ENCODE measurements at places on chromosomes 1 and 21.

GRCh38 chr21:14956807-14957206 is 108.0 kb downstream of the NRIP1 start:
- DNase-seq = no peak

- DNase-seq = no peak
Observed at GRCh38 chr1:167332503-167332902, 111.8 kb downstream of the POU2F1 start.

GRCh38 chr1:161198194-161198896 is 509 bp downstream of the ADAMTS4 start:
- no peak for DNase-seq

DNA sequence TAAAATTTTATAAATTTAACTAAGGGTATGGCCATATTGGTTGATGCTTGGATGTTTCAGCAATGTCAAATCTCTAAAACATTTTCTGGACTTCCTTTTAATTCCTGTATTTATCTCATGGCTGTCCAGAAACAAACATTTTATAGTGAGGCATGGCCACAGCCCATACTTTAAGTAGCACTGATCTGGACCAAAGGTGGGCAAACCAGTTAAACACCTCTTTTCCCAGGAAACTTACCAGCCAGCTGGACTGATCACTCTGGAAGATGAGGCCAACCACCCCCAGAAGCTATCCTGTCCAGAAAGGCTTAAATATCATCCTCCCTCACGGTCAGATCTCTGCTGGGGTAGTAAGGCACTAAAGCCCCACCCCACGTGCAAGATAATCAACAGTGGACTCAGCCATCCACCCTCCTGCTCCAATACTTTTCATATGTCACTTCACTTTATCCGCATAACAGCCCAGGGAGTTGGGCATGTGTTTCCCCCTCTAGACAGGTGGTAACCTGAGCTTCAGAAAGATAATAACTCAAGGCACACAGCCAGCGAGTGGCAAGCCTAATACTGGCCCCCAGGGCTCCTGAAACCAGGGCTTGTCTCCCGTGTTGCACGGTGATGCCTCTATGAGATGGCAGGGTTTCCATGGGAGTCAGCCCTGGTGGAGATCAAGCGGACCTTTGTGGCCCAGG is 120.5 kb upstream of the NGF start:
- no peak for DNase-seq

GRCh38 chr21:36563341-36563926 is 83.5 kb upstream of the CLDN14 start:
- DNase-seq = no peak

DNA sequence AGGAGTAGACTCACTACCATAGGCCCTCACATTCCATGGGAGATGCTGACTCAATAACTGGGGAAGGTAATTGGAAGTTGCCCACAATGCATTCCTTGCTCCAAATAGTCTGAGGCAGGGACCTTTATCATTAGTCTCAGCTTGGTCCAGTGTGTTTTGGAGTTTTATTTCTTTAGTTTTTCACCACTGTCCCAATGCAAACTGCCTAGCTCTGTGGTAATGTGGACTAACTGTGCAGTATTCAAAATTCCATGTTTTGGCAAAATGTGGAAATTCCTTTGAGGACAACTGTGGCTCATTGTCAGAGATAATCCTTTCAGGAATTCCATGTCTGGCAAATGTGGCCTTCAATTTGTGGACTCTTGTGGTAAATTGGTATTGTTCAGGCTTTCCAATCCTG is 78.1 kb upstream of the PAPPA2 start:
- DNase-seq = no peak

DNA sequence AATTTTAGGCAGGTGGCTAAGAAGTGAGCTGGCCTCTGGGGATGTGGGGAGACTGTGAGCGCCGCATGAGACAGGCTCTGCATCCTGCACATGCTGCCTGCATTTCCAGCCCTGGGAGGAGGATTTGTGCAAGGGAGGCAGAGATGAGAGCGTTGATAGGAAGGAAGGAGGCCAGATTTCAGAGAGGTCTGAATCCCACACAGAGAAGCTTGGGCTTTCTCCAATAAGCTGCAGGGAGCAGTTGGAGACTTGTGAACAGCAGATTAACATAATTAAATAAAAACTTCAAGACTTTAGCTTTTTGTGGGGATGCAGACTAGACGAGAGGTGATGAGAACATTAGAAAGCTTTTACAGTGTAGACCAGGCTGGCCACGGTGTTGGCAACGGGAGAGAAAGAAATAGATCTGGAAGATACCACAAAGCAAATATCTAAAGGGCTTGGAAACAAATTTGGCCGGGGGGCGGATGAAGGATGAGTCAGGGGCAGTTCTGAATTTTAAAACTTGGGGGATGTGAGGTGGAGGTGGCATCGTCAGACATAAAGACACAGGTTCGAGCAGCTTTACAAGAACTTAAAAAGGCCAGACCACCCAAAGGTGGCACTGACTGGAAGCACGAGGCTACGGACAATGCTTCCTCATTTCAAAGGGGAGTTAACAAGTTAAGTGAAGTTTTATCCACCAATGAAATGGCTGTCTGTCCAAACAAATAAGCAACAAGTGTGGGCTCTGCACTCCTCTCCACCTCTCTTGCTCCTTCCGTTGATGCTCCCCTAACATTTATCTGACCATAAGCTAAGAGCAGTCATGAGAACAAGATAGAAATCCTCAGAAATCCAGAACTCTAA is 57.0 kb downstream of the HIVEP3 start:
- DNase-seq = no peak

- DNase-seq = no peak
Observed at GRCh38 chr1:226596531-226597165, 48.1 kb downstream of the STUM start.

GRCh38 chr1:19786988-19787423 is 12.7 kb downstream of the TMCO4 start:
- no peak for DNase-seq

DNA sequence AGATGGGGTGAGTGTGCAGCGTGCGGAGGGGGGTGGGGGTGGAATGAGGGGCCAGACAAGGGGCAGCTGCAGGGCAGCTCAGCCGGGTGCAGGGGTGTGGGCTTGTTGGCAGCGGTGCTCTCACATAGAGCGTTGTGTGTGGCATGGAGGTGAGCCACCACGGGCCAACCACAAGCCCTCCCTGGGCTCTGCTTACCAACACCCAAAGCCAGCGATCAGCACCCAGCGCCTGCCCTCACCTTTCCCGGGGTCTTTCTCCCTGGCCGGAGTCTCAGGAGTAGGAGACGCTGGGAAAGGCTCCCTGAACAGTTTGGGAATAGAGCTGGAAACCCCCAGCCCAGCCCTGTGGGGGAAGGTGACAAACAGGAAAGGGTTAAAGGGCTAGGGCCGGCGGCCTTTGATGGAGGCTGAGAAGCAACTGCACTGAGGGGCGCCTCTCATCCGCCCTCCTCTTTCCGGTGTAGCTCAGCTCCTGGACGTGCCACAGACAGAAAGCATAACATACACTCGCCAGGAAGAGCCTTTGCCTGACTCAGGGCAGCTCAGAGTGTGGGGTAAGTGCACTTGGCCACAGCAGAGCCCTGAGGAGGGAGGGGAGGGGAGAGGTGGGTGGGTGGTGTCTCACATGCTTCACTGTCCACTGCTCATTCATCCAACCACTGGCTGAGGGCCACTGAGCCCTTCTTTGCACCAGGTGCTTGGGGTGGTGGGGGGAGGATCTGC is 577 bp downstream of the IKBKE start:
- peak; percentile 59 for DNase-seq

GRCh38 chr1:234230414-234230862 is 142.8 kb upstream of the COA6 start:
- DNase-seq = no peak

GRCh38 chr1:95057351-95057750 is 15.4 kb downstream of the ALG14 start:
- no peak for DNase-seq

DNA sequence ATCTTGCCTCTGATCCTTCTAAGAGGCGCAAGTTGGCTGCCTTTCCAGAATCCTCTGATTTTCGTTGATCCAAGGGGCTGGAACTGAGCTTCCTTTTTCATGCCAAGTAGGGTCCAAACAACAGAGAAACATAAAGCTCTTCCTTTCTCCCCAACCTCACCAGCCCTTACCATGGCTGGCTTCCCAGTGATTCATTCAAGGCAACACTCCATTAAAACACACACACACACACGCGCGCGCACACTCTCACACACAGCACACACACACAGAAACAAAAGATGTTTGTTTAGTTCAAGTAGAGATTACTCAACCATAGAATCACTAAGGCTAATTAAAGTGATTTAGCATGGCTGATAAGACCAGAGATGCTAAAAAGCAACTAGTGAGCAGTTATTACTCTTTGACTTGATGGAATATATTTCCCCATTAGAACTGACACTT is 13.0 kb upstream of the GUCA2A start:
- DNase-seq = no peak

DNA sequence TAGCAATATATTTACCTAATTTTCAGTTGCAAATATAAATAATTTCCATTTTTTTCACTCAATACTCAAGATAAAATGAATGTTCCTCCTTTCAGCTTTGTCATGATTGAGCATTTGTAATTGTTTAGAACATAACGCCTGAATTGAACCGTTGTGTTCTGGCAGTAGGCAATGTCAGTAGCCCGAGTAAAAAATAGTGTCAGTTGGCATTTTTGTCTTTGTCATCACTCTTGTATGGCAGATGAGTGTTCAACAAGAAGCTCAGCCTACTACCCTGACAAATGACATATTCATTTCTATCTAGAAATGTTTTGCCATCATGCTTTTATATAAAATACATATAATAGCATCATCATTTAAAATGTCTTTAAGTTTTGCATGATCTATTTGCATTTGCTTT is 691.4 kb upstream of the NCAM2 start:
- no peak for DNase-seq

DNA sequence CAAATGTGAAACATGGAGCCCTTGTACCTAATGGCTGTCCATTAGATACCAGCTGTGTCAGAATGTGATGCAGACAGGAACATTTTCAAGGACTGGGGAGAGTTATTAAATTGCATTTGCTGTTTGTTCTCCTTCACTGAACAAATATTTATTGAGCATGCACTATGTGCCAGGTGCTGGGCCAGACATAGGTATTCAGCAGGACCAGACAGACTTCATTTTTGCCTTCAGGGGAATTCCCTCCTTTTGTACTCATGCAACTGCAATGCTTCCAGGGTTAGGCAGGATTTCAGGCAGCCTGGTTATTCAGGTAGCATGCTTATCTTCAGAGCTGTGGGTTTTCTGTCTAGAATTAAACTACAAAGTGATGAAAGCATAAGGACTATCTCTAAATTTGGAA is 64.2 kb upstream of the SMYD2 start:
- DNase-seq = no peak

- DNase-seq = no peak
Observed at GRCh38 chr1:101742509-101742908, 254.2 kb downstream of the OLFM3 start.

DNA sequence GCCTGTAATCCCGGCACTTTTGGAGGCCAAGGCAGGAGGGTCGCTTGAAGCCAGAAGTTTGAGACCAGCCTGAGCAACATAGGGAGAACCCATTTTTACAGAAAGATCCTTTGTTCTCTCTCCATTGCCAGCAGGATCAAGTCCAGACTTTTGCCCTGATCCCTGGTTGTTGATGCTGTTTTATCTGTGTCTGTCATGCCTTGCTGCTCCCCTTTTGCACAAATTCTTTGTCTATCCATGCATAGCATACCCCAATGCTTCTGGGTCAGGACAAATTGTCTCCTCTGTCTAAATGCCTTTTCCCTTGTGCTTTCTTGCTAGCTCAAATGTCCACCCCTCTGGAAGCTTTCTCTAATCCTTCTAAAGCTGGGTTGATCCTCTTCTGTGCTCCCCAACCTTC is 25.3 kb upstream of the FAAH start:
- DNase-seq = no peak

GRCh38 chr1:221137666-221138065 is 258.4 kb downstream of the HLX start:
- no peak for DNase-seq

DNA sequence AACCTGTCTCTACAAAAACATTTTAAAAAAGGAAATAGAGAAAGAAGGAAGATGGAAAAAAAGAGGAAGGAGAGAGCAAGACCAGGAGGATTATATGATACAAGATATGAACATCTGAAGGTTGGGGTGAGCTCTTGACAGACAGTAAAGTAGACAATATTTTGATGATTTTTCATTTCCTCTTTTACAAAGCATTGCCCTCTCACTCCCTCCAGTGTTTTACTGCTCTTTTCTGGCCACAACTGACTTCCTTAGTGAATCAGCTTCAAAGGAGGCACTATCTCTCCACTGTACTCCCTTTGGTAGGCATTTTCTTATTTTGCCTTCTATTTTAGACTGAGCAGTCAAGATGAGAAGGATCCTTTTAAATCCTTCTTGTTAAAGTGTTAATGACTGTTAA is 296.7 kb downstream of the KCTD3 start:
- DNase-seq = no peak

DNA sequence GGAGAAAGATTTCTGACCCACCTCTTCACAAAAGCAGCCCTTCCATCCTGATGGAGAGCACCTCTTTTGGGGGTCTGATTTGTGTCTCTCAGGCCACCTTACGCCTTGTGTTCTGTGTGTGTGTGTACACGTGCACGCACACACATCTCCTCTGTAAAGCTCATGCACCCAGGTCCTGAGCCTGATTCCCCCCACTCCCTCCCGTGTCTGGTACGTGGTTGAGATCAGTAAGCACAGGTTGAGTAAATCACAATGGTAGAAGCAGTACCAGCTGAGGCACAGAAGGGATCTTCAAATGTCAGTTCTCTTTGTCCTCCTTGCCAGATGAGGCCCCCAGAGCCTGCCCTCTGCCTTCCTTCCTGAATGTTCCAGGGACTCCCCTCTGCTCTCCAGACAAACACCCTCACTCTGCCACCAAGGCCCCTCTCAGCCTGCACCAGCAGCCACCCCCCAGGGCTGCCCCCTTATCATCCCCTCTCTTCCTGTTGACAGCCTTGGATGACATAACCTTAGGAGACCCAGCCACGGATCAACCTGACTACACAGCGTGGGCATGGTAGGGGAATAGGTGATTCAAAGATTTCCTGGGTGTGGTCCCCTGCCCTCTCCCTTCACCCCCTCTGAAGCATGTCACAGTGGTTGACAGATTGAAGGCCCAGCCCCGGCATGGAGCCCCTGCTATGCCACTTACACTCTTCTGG is 112.8 kb downstream of the HIVEP3 start:
- DNase-seq = no peak

- no peak for DNase-seq
Observed at GRCh38 chr1:91701472-91701869, 184.5 kb downstream of the TGFBR3 start.

GRCh38 chr21:15729346-15729673 is 472 bp upstream of the USP25 start:
- no peak for DNase-seq

- no peak for DNase-seq
Observed at GRCh38 chr1:202998836-202999750, 8.1 kb upstream of the TMEM183A start.

GRCh38 chr1:166159656-166160055 is 7.1 kb downstream of the FAM78B start:
- DNase-seq = no peak

All from stimulated activated CD8-positive, alpha-beta memory T cell treated with anti-CD3 and anti-CD28 coated beads, Interleukin-7, amount 100 ng/mL, for 48 hours (primary cell).